Lung microvascular endothelial cell (primary cell): ENCODE measurements at places on chromosomes 11 and 22. TPM values are rescaled to one million over a fixed set of nuclear protein-coding genes. Genes with fewer than 3 reads are reported as not detected.

DNA sequence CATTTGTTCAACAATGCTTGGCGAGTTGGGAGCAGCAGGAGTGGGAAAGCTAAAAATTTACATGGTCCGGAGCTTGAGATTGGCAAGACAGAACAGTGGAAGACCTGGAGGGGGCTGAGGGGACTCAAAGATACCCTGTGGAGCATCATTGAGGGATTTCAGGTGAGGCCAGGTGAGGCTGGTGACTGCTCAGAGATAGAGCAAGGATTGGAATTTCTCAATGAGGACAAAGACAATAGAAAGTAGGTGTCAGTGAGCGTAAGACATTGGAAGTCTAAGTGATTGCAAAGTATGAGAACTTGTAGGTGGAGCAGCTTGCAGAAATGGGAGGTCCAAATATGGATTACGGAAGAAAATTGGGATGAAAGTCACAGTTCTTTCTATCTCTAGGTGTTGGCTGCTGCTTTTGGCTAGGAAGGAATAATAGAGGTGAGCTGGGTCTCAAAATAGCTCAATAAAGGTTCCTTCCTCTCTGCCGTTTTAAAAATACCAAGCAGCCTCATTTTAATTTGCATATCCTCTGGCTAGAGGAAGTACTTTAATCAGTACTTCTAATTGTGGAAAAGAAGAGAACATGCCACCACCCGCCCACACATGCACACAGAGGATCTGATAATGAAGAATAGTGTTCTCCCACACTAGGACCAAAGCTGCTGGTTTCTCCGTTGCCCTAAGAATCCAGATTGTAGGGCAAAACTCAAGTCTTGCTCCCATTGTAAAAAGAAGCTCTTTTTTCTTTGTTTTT, 41.8 kb upstream of the SORL1-AS1 start:
- no peak for DNase-seq

GRCh38 chr11:64258356-64258755, 7.0 kb downstream of the PLCB3 start:
- no peak for DNase-seq

Gene KDELR3
- 15.7 and 23.5 TPM in 2 replicates for total RNA-seq

DNA sequence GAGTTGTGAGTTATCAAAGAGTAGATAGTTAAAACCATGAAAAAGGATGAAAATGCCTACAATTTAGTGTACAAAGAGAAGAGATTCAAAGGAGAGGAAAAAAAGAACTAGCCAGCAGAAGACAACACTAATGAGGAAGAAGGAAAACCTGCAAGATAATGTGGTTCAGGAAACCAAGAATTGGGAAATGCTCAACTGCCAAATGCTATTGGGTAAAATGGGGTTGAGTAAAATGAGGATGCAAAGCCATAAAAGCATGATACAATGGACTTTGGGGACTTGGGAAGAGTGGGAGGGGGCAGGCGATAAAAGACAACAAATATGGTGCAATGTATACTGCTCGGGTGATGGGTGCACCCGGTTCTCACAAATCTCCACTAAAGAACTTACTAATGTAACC, 7.6 kb upstream of the OR52K2 start:
- no peak for DNase-seq

Gene TIMP3
- 96.5 and 479 TPM in 2 replicates for total RNA-seq

GRCh38 chr11:2301631-2302305, at the start of the genes C11orf21 and TSPAN32:
C11orf21 (minus strand) TSS chr11:2301918; CDS start chr11:2301808, 110 bp downstream.
TSPAN32 (plus strand) TSS chr11:2302013; CDS start chr11:2302150, 137 bp downstream.
- DNase-seq, result no peak

GRCh38 chr11:134565343-134565891, 153.4 kb upstream of the B3GAT1 start:
- DNase-seq, result no peak

GRCh38 chr22:32776802-32777201, 24.7 kb upstream of the TIMP3 start:
- DNase-seq, result no peak

Gene LDHAL6A
- total RNA-seq, result not detected in 2 replicates

- DNase-seq, result no peak
These were observed 7.4 kb downstream of the MED17 start for GRCh38 chr11:93791493-93791892.

- DNase-seq, result peak; percentile 78
These were observed 4.1 kb downstream of the MMP20 start for GRCh38 chr11:102620818-102621561.

Gene FXYD2
- 0.22 and 1.8 TPM in 2 replicates for total RNA-seq

Gene KDM4D
- 0.20 and 0.22 TPM in 2 replicates for total RNA-seq

Gene NRXN2
- under 0.01 TPM in 1 of 2 replicates, not detected in the other for total RNA-seq

DNA sequence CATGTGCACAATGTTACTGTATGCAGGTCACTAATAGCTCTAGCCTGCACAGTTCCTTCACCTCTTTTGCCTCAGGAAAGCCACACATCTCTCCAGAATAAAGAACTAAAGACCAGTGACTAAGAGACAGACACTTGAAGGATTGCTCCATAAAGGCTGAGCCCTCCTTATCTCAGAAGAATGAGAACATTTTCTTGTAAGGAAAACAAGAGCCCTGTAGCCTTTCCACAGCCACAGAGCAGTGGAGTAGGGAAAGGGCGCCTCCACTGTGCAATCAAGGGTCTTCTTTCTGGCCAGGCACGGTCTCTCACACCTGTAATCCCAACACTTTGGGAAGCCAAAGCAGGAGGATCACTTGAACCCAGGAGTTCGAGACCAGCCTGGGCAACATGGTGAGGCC, 202.6 kb upstream of the TMEM45B start:
- no peak for DNase-seq

- DNase-seq, result no peak
These were observed 57.0 kb downstream of the SOX6 start for GRCh38 chr11:16299390-16299789.

Gene UPB1
- total RNA-seq, result under 0.01 TPM in 1 of 2 replicates, not detected in the other

GRCh38 chr11:83336993-83337392, 50.8 kb upstream of the CCDC90B start:
- no peak for DNase-seq

DNA sequence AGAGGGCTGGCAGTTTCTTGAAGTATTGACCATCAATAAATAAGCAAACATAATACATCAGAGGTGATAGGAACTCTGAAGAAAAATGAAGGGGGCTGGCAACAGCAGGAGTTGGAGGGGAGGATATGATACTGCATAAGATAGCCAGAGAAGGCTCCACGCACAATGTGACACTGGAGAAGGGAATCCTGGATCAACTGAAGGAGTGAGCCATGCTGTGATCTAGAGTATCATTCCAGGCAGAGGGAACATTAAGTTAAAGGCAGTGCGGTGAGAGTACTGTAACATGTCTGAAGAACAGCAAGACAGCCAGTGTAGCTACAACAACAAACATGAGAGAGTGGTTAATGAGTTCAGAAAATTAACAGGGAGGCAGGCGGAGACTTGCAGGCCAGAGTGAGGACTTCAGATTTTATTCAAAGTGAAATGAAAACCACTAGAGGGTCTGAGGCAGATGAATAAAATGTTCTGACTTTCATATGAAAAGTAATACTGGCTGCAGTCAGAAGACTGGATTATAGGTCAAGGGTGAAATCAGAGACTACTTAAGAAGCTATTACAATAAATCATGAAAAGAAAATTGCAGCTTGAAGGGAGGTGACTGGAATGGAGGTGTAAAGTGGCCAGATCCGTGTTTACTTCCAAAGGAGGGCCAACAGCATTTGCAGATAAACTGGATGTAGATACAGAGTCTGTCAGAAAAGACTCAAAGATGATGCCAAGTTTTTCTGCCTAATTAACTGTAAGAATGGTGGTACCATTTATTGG, 49.4 kb downstream of the RRAS2 start:
- no peak for DNase-seq

Gene KCNE3
- under 0.01 and 0.22 TPM in 2 replicates for total RNA-seq

Gene TRPC6
- 10.7 and 23.4 TPM in 2 replicates for total RNA-seq

- no peak for DNase-seq
These were observed 750.7 kb downstream of the BRD1 start for GRCh38 chr22:49077036-49077393.
